ENCODE measurements at places on chromosomes 12 and 14. TPM values are rescaled to one million over a fixed set of nuclear protein-coding genes. Genes with fewer than 3 reads are reported as not detected.

Gene TIMELESS
- 37.0 TPM for total RNA-seq

Gene BIN2
- 0.07 TPM for total RNA-seq

Gene PPM1H
- 7.1 TPM for total RNA-seq

Gene NDRG2
- 2.1 TPM for total RNA-seq

Gene KRT78
- not detected for total RNA-seq

Gene SERPINA1
- 0.67 TPM for total RNA-seq

Gene SOAT2
- 0.18 TPM for total RNA-seq

Gene OR6C70
- total RNA-seq: not detected

Gene GLIPR1L1
- not detected for total RNA-seq

Gene TRIM9
- total RNA-seq: 10.5 TPM

Gene OR11G2
- total RNA-seq: not detected

Gene ADAM21
- not detected for total RNA-seq

Gene ANO2
- total RNA-seq: not detected

Gene BEGAIN
- total RNA-seq: 7.2 TPM

Gene OTX2
- not detected for total RNA-seq

Gene SLC25A47
- total RNA-seq: not detected

Gene CEP170B
- 24.8 TPM for total RNA-seq

Gene HOXC12
- total RNA-seq: not detected

Gene JAG2
- 30.8 TPM for total RNA-seq

Gene MDP1
- 30.3 TPM for total RNA-seq

Gene DIO2
- total RNA-seq: 6.5 TPM

Gene CCDC60
- not detected for total RNA-seq

Gene CMA1
- total RNA-seq: not detected

Gene MAP1LC3B2
- 1.2 TPM for total RNA-seq
